ENCODE measurements at places on chromosomes 5 and 9.

DNA sequence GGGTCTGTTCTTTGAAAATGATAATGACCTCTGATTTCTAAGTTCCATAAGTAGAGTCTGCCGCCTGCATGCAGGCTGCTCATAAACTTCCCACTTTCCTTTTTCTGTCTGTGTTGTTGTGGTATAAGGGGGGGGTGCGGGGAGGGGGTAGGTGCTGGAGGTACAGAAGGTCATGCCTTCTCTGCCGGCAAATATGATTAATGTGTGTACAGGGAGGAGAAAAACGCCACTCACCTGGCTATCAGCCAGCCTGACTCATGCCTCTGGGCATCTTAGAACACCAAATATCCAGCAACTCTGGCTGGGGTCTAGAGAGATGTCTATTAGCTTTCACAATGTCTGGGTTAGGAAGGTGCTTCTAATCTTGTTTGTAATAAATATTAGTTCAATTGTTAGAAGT, 128.3 kb downstream of the EFNA5 start:
- DNase-seq, result no peak

- no peak for DNase-seq
Measured at GRCh38 chr5:83337453-83338035, 134.0 kb upstream of the VCAN start.

GRCh38 chr5:15021266-15022046, 149.9 kb upstream of the ANKH start:
- no peak for DNase-seq

GRCh38 chr5:16260000-16260399, 80.4 kb upstream of the MARCHF11 start:
- DNase-seq, result no peak

- DNase-seq, result no peak
Measured at GRCh38 chr9:104766025-104766424, 2.1 kb downstream of the NIPSNAP3B start.

- DNase-seq, result no peak
Measured at GRCh38 chr5:151295791-151296477, 7.6 kb downstream of the SLC36A3 start.

GRCh38 chr9:105457560-105458294, 9.9 kb downstream of the FSD1L start:
- no peak for DNase-seq

DNA sequence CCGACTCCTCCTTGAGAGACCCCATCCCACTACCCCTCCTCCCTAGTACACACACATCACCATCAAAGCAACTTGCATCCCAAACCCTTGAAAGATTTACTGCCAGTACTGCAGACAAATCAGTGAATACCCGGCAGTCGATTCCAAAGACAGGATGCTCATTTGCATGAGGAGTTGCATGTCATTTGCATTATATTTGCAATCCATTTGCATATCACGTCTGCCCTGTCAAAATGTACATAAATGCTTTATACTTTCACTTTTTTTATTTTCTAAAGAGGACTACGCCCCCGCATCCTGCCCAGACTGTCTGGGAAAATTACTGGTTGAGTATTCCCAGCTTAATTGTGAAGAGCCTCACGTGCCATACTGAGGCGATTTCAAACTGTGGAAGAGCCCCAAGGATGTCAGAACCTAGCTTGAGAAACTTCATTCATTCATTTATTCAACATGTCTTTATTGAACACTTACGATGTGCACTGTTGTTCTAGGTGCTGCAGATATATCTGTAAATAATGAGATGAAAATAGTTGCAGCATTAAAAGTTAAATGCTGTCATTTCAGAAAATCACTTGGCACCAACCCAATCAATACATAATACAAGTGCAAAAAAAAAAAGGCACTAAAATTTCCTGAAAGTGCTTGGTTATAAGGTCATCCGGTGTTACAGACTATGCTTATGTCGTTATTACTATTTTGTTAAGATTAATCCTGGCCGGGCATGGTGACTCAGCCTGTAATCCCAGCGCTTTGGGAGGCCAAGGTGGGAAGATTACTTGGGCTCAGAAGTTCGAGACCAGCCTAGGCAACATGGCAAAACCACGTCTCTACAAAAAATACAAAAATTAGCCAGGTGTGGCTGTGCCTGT, 17.2 kb upstream of the SIL1 start:
- no peak for DNase-seq

- DNase-seq, result no peak
Measured at GRCh38 chr9:98536542-98537173, 172.1 kb downstream of the GABBR2 start.

DNA sequence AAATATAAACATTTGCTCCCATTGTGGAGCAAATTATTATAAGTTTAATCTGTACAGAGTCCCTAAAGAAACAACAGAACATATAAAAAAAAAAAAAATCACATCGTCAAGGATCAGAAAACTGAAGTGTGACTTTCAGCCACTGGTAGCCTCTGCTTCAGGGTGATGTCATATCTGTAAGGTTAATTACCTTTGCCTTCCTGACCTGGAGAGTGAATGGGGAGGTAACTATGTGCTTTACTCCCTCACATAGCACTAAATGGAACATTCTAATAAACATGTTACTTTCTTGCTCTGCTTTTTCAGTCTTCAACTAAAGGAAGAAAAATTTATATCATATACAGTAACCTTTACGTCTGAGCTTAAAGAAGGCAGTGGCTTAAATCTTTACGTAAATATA, 70.3 kb upstream of the TRPM3 start:
- no peak for DNase-seq

DNA sequence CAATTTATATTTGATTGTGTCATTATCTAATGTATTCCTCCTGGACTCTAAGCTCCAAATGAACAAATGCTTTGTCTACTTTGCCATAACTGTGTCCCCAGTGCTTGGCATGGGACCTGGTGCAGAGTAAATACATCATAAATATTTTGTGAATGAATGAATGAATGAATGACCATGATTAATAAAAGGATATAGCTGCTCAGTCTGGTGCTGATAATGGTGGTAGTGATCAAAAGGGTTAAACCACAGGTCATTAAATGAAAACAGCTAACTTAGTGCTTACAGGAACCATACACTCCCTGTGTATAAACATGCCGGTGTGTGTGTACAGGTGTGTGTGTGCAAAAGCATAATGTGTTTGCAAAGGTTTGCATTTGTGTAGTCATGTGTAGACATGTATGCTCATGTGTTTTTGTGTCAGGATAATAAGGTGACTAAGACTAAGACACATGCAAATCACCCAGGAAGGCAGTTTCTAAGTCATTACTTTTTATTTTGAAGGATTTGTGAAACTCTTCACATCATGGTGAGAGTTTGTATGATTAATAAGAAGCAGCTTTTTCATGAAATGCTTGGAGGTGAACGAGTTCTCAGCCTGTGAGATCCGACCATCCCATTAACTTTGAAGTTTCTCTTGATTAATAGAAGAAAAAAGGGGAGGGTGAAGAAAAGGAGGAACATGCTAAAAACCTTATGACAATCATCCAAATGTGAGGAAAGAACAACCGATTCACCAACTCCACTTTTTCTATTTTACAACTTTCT, 24.6 kb downstream of the SPARC start:
- no peak for DNase-seq

DNA sequence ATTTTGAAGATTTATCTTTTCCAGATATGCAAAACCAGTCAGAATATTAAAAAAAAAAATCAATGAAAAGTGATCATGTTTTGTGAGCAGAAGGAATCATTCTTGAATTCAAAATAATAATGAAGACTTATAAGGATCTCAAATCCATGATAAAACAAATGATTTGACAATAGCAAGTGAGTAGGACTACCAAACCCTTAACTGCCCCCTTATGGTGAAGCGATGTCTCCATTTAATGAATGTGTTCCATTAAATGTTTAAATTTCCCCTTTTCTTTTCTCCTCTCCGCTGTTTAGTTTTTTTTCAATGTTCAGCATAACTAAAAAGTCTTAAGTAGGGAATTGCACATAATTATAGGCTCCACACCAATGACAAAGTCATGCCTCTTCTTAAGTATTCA, 12.2 kb upstream of the MARCHF3 start:
- DNase-seq, result no peak

DNA sequence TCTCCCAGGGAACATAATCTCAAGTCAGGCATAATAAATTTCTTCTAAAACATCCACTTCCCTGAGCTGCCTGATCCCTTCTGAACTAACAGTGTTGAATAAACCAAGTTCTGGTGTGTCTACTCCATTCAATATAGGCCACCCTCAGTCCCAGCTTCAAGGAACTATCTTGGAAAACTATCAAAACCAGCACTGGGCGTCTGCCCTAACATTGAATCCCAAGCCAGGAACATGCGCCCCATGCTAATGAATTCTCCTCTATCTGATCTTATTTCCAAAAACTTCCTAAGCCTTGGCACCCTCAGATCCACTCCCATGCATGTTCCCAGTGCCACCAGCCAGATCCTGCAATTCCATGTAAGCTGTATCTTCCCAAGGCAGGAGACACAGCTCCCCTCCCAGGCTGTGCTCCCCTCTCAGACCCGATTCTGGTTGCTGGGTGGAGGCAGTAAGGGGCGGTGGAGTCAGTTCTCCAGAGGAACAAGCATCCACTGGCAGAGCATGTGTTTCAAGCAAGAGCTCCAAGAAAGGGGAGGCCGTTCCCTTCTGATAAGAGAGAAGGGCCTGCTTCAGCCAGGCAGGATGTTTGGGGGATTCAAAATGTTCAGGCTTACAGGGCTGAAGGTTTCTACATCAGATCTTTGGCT, 13.1 kb upstream of the FOXI1 start:
- no peak for DNase-seq

DNA sequence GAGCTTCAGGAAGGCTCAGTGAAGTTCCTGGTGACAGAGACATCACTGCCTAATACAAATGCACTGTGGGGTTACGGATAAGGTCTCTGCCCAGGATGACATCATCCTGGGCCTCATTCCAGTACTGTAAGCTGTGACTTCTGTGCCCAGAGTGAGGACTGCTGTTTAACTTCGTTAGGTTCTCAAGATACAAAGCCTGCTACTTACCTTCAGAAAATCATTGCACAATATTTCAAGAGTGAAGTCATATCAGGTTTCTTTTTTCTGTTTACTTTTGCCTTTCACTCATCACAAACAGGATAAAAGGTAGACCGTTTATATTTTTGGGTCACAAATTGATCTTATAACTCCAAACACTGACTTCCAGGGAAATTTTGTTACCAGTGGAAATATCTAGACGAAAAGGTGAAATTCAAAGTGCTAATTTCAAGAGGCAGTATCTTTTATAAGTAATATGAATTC, 241.2 kb downstream of the PIK3R1 start:
- DNase-seq, result no peak

DNA sequence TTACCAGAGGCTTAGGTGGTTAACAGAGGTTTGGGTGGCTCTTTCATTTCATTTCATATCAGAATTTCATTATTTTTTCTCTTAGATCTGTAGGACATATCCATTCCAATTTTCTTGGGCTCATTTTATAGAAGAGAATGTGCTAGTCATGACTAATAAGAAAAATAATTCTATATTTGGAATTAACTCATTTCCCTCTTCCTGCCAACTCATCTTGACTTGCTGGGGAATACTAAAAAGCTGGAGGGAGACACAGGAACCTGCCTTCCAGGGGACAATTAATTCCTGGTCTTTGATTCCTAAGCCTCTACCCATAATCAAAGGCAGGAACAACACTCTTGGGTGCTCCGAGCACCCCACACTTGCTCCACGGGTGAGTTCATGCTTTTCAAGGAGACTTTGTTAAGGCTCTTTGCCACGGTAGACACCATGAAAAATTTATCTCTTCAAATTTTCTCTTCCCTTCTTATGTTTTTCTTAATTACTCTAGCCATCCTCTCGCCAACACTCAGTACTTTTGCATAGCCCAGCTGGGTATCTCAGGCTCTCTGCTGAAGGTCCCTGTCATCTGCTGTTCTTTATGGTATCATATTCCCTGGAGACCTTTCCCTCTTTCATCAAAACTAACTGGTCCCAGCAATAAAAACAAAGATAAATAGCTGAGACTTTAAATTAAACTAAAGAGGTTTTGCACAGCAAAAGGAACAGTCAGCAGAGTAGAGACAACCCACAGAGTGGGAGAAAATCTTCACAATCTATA, 273.9 kb downstream of the NPR3 start:
- DNase-seq, result no peak

GRCh38 chr5:62578540-62578939, at the start of gene LRRC70:
TSS of gene LRRC70 (plus strand) at chr5:62578819. CDS start at chr5:62579439, 620 bp downstream.
- no peak for DNase-seq

- DNase-seq, result no peak
Measured at GRCh38 chr5:172606156-172606785, 34.8 kb upstream of the NEURL1B start.

GRCh38 chr5:168449166-168449565, 37.1 kb upstream of the RARS1 start:
- DNase-seq, result no peak

DNA sequence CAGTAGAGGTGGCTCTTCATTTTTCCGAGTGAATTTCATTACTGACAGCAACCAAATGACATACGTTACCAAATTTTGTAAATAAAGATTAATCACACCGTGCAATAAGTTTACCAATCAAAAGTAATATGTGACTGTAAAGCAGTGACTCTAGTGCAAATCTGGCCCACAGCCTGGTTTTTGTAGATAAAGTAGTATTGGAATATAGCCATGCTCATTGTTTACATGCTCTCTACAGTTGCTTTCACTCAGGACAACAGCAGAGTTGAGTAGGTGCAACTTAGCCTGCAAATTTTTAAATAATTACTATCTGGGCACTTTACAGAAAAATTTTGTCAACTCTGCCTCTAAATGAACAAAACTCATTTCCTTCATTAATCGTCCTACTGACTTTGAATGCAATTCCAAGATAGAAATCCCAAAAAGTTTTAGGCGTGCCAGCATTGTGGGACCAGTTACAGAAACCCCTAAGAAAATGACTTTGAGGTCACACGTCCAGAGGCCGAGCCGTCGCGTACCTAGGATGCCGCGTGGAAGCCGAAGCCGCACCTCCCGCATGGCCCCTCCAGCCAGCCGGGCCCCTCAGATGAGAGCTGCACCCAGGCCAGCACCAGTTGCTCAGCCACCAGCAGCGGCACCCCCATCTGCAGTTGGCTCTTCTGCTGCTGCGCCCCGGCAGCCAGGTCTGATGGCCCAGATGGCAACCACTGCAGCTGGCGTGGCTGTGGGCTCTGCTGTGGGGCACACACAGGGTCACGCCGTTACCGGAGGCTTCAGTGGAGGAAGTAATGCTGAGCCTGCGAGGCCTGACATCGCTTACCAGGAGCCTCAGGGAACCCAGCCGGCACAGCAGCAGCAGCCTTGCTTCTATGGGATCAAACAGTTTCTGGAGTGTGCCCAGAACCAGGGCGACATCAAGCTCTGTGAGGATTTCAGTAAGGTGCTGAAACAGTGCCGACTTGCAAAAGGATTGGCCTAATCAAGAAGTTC, 180.7 kb upstream of the TLE4 start:
- no peak for DNase-seq

- no peak for DNase-seq
Measured at GRCh38 chr9:37444890-37445289, 20.4 kb downstream of the ZBTB5 start.

GRCh38 chr9:93305497-93306020, 121.6 kb downstream of the WNK2 start:
- DNase-seq, result peak; percentile 24

- no peak for DNase-seq
Measured at GRCh38 chr9:35743452-35743851, 5.6 kb downstream of the GBA2 start.
